Natural killer cell treated with Interleukin-12 subunit alpha and Interleukin-12 subunit beta and Interleukin-15 and Interleukin-18, amount 100 ng/mL, for 72 hours (primary cell): ENCODE measurements at places on chromosomes 6 and 20.

GRCh38 chr6:75421316-75422023, 72.1 kb downstream of the FILIP1 start:
- DNase-seq: no peak

DNA sequence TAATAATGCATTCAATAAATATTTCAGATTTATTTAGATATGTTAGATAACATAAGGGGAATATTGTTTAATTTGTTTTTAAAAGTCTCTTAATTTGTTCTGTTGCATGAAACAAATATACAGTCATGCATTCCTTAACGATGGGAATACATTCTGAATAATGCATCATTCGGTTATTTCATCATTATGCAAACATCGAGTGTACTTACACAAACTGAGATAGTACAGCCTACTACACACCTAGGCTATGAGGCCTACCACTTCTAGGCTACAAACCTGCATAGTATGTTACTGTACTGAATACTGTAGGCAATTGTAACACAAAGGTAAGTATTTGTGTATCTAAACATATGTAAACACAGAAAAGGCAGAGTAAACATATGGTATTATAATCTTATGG, 118.7 kb downstream of the EPHA7 start:
- DNase-seq: no peak

GRCh38 chr20:56158489-56158888, 90.0 kb upstream of the MC3R start:
- no peak for DNase-seq

DNA sequence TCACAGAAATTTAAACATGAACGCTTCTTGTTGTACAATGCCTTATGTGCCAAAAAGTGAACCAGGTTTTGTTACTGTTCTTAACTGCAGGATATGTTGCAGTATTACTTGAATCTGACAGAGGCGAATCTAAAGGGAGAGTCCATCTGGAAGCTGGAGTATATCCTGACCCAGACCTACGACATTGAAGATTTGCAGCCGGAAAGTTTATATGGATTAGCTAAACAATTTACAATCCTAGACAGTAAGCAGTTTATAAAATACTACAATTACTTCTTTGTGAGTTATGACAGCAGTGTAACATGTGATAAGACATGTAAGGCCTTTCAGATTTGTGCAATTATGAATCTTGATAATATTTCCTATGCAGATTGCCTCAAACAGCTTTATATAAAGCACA, 19.9 kb downstream of the SMPDL3A start:
- DNase-seq: no peak

DNA sequence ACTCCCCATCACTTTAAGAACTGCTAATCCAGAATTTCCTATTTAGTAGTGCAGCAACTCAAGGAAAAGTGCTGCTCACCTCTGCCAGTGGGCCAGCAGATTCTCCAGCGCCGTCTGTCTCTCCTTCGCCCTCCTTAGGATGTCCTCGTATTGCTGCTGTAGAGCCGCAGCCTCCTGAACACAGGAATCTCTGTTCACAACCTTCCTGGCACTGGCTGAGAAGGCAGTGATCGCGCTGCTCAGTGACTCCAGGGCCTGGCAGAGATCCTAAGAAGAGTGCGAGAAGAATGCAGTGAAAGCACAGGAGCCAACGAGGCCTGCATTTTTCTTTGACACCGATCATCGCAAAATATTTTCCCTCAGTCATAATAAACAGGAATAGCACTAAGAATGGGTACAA, 209.0 kb downstream of the SYNE1 start:
- DNase-seq: no peak

DNA sequence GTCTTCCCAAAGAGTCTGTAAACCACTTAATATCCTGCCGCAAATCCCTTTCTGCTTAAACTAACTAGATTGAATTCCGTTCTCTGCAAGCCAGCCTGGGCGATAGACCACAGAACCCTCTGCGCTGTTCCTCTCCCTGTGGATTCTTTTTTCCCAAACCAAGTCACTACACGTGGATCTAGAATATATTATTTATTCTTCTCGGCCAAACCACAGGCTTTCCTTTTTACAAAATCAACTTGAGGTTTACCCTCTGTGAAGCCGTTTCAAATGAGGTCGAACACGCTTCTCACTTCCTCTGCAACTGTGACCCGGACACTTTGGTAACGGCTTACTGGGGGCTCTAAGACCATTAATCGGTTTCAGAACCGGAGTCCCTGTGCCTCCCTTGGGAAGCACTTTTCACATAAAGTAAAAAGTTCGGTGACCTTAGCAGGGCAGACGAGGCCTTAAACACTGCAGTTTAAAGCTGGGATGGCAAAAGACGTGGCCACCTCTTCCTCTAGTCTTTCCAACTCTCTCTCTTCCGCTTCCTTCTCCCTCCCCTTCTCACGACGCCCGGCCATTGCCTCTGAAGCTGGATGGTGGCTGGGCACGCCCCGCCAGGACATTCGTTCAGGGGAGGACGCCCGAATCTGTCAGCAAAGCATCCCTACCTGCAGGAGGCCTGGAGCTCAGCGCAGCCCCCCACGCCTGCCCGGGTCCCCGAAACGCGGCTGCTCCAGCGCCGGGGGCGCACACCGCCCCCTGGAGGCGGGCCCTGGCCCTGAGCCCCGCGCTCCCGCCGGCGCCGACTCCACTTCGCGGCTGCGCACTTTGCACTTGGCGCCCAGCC, 55.0 kb upstream of the FOXC1 start:
- peak; percentile 68 for DNase-seq

GRCh38 chr6:132664309-132665034, 5.5 kb upstream of the TAAR1 start:
- no peak for DNase-seq

- DNase-seq: no peak
Measured at GRCh38 chr6:30711758-30712380, 5.2 kb downstream of the MDC1 start.

GRCh38 chr6:160678744-160679401, 14.8 kb upstream of the LPA start:
- DNase-seq: no peak

GRCh38 chr6:95593025-95593424, 15.7 kb downstream of the MANEA start:
- no peak for DNase-seq

DNA sequence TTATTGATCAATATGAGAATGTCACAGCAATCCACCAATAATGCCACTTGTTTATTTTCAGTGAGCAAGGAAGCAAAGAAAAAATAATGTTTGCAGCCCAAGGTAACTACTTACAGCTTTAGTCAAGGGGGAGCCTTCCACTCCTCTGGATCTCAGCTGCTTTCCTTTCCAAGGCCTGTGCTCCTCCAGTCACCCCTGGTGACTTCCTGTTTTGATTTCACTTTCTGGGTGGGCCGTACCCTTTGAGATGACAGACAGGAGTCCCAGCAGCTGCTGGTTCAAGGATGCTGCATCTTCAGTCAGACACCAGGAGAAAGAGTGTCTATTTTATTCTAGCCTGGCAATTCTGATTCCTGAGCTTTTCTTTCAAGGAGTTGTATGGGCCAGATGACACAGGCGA, 5.6 kb upstream of the VNN2 start:
- peak; percentile 72 for DNase-seq

GRCh38 chr6:6125495-6125894, 118.8 kb upstream of the NRN1 start:
- no peak for DNase-seq

- DNase-seq: peak; percentile 96
Measured at GRCh38 chr6:89352278-89353117, at the start of gene UBE2J1. TSS of gene UBE2J1 (minus strand) at chr6:89352722. CDS start at chr6:89352569, 153 bp downstream.

- peak; percentile 55 for DNase-seq
Measured at GRCh38 chr20:25291432-25292133, 43.7 kb downstream of the PYGB start.

DNA sequence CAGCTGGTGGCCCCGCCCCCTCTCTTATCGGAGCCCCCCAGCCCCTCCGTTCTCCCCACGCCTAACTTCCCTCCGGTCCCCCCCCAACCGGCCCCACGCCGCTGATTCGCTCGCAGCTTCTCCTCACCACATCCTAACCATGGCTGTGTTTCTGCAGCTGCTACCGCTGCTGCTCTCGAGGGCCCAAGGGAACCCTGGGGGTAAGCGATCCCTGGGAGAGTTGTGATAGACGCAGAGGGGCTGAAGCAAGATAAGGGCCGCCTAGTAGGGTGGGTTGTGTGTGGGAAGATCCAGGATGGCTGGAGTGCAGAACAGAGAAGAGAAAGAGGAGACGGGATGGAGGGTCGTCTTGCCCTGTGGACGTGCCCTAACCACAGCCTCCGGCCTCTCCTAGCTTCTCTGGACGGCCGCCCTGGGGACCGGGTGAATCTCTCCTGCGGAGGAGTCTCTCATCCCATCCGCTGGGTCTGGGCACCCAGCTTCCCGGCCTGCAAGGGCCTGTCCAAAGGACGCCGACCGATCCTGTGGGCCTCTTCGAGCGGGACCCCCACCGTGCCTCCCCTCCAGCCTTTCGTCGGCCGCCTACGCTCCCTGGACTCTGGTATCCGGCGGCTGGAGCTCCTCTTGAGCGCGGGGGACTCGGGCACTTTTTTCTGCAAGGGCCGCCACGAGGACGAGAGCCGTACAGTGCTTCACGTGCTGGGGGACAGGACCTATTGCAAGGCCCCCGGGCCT, at the start of gene MPIG6B:
MPIG6B (plus strand) TSS at position 129 of the 735 bp plus-strand sequence; CDS start at position 140, 11 bp downstream.
- DNase-seq: no peak

GRCh38 chr6:26164120-26164505, 76.9 kb downstream of the HFE start:
- DNase-seq: no peak

DNA sequence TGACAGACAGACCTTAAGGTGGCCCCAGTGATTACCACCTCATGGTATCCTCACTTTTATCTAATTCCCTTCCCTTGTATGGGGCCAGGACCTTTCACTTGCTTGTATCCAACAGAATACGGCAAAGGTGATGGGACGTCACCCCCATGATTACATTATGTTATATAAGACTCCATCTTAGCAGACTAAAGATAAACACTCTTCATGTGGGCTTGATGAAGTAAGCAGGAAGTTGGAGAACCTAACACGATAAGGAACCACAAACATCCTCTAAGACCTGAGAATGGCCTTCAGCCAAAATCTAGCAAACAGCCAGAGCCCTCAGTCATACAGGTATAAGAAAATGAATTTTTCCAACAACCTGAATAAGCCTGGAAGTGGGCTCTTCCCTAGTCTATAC, 8.0 kb downstream of the SLC17A3 start:
- DNase-seq: no peak

- DNase-seq: no peak
Measured at GRCh38 chr6:14767226-14767625, 478.6 kb upstream of the JARID2 start.

- DNase-seq: no peak
Measured at GRCh38 chr6:35015476-35015875, 125.7 kb downstream of the TCP11 start.

GRCh38 chr6:156160007-156160794, 617.0 kb upstream of the ARID1B start:
- DNase-seq: no peak

DNA sequence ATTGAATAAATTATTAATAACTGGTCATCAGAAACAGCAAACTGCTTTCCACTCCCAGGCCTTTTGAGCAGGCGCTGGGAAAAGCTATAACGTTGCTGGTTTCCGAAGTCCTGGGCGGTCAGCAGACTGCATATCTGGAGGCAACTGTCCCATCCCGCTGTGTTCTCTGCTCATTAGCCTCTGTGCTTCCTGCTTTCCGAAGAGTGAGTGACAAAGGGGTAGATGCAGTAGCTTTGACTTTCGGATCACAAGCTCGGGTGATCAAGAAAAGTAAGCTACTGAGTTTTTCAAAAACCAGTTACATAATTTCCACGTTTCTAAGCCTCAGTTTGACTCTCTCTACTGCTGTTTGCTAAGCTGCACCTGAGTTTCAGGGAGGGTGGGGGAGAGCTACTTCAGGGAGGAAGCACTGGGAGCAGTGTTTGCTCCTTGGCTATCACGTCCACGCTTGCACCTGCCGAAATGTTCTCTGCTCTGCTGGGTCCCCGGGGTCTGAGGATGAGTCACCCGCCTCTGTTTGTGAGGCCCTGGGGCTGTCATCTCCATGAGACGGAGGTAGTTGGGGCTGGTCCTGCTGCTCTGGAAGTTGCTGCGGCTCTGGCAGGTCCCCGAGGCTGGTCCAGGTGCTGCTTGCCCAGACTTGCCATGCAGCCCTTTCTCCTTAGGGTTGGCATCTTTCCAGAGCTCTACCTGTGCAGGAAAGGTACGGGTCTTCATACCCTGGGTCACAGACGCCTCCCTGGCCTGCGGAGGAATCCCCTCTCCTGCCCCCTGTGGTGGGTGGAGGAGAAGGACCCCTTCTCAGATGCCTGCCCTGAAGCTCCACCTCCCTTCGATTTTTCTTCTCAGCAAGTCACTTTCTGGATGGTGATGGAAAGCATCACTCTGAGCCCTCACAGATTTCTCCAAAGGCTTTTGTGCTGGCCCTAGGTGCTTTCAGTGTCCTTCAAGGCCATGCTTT, 220.0 kb downstream of the QKI start:
- no peak for DNase-seq

- DNase-seq: no peak
Measured at GRCh38 chr6:29737707-29738630, 14.7 kb downstream of the HLA-F start.

- no peak for DNase-seq
Measured at GRCh38 chr6:132362442-132363185, 38.7 kb downstream of the MOXD1 start.

DNA sequence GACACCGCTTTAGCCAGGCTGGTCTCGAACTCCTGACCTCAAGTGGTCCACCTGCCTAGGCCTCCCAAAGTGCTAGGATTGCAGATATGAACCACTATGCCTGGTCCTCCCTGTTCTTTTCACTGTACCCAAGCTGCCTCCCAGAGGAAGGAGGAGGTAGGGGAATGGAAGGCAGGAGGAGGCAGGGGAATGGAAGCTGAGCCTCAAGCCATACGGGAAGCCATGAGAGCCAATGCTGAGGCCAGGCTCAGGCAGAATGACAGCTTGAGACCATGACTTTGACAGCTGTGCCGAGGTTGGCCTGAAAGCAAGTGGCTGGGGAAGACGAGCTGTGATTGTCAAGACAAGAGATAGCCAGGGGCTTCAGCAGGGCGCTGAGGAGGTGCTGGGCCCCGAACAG, 13.6 kb upstream of the ZNF335 start:
- no peak for DNase-seq

DNA sequence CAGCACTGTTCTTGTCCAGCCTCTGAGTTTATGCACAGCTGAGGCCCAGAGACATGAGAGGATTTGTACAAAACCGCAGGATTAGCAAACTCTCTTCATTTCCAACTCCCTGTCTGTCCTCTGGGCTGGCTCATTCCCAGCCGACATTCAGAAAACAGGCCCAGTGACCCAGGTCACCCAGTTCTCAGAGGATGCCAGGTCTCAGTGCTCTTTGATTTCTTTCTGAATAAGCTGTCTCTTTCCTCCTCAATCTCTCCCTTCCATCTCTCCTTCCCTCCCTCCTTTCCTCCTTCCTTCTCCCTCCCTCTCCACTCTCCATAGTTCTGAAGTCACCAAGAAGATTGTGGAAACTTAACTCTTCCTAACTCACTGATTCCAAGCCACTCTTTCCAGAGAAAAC, 372.7 kb upstream of the SULF2 start:
- no peak for DNase-seq

DNA sequence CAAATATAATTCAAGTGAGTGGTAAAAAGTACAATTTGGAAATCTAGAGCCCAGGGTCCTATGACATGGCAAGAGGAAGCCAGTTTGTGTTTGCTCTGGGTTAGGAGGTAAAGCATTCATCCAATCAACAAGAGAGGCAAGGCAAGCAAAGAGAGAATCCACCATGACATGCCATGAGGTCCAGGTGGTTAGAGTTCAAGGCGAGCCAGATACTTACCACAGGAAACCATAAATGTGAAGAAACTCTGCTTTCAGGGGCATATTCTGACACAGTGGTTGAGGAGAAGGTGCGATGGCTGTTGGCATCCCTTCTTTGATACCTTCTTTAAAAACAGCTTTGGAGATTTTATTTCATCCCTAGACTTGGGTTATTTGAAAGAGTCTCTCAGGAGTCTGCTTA, 193.8 kb upstream of the MAN1A1 start:
- no peak for DNase-seq

- DNase-seq: no peak
Measured at GRCh38 chr6:134468633-134469032, 150.7 kb upstream of the SGK1 start.
